ENCODE measurements at places on chromosomes 3 and 15. TPM values are rescaled to one million over a fixed set of nuclear protein-coding genes. Genes with fewer than 3 reads are reported as not detected.

The DHFR2 gene
- 4.6 TPM for total RNA-seq

The TGM5 gene
- total RNA-seq: not detected

The KLF15 gene
- 44.3 TPM for total RNA-seq

The ITIH3 gene
- 0.55 TPM for total RNA-seq

The AADACL2 gene
- 2.8 TPM for total RNA-seq

All from ovary (tissue), 10 donors.